ENCODE measurements at places on chromosomes 16 and 17.

- DNase-seq = no peak
These were observed 25.8 kb downstream of the CRISPLD2 start for GRCh38 chr16:84845496-84846002.

GRCh38 chr16:20868890-20869289 lies 31.3 kb downstream of the DCUN1D3 start:
- no peak for DNase-seq

DNA sequence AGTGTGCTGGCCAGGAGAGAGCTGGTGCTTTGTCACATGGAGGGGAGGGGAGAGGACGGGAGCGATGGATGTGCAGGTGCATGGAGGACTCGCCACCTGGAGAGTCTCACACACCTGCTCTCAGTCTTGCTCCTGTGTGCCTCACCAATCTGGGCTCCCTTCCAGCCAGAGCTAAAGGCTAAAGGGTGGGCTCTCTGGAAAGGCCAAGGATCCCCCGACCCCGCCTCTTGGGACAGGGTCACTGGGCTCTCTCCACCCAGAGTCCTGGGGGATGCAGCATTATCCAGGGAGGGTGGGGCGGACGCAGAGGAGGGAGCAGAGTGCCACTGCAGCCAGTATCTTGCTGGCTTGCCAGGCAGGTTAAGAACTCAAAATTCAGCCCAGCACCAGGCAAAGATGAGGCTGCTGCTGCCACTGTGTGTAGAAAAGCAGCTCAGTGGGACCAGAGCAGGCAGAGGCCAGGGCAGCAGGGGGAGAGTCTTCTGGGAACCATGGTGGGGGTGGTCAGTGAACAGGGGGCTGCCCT lies 5.4 kb upstream of the STAT5B start:
- DNase-seq = peak; percentile 1

DNA sequence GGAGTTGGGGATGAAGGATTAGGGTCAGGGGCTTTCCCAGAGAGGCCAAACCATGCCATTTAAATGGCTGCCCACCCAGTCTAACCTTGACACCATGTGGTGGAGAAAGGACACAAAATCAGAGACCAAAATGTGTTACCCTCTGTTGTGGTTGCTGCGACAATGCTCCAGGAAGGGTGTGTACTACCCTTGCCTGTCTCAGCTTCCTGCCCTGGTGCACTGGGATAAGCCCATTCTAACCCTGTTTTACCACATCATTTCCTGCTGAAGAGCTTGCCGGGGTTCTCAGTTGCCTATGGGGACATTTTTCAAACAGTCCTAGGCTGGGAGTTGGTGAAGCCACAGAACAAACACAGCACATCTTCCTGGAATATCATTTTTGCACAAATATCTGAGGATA lies 4.9 kb downstream of the OR4D1 start:
- peak; percentile 47 for DNase-seq

GRCh38 chr16:80167657-80168390 lies 373.0 kb upstream of the DYNLRB2 start:
- DNase-seq = no peak

GRCh38 chr17:70796757-70797156 lies 627.4 kb downstream of the KCNJ2 start:
- DNase-seq = no peak

DNA sequence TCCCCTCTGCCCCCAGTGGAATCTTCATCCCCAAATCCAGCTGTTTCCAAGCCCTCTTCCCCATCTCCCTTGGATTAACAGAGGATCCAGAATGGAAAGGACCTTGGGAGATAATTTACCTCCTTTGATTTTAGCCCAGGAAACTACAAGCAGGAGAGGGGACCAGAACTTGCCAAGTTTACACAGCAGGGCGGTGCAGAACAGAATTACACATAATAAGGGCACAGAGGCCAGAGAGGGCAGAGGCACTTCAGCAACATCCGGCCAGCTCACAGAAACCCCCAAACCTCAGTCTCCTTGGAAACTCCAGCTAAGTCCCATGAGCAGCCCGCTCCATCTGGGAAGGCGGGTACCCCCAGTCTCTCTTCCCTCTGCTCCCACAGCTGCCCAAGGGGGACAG lies 27.2 kb downstream of the PEMT start:
- DNase-seq = no peak

DNA sequence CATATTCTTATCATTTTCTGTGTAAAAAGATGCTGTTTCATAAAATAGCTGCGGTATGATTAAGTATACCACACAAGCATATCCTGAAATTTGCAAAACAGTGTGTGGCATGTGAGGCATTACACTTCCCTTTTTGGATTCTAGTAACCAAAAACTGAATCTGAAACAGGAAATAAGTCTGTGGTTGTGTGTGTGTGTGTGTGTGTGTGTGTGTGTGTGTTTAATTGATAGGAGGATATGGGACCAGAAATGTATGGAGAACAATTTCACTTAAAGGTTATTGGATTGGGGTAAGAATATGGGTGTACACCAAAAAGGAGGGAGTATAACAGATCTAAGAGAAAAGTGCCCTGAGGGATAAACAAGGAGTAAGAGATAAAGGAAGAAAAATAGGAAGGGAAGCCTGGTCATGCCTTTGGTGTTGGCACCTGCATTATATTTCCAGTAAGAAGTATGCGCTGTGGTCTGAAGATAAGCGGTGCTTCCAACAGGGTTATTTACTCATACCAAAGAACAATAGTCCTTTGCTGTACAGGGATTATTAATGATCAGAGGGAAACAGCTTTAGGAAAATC lies 4.0 kb downstream of the LYRM1 start:
- DNase-seq = peak; percentile 38

- DNase-seq = no peak
These were observed 192.4 kb downstream of the RAB11FIP4 start for GRCh38 chr17:31583772-31584356.

DNA sequence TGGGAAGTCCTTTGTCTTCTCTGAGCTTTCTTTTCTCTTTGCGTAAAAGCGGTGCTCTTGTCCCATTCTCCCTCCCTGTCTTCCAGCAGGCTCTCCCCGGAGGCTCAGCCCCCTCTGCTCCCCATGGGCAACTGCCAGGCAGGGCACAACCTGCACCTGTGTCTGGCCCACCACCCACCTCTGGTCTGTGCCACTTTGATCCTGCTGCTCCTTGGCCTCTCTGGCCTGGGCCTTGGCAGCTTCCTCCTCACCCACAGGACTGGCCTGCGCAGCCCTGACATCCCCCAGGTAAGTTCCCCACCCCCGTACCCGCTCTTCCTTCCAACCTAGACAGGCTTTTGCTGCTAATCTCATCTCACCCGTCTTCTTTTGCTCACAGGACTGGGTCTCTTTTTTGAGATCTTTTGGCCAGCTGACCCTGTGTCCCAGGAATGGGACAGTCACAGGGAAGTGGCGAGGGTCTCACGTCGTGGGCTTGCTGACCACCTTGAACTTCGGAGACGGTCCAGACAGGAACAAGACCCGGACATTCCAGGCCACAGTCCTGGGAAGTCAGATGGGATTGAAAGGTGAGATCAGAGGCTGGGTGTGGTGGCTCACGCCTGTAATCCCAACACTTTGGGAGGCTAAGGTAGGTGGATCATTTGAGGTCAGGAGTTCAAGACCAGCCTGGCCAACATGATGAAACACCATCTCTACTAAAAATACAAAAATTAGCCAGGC lies 1.3 kb downstream of the TMEM219 start:
- no peak for DNase-seq

DNA sequence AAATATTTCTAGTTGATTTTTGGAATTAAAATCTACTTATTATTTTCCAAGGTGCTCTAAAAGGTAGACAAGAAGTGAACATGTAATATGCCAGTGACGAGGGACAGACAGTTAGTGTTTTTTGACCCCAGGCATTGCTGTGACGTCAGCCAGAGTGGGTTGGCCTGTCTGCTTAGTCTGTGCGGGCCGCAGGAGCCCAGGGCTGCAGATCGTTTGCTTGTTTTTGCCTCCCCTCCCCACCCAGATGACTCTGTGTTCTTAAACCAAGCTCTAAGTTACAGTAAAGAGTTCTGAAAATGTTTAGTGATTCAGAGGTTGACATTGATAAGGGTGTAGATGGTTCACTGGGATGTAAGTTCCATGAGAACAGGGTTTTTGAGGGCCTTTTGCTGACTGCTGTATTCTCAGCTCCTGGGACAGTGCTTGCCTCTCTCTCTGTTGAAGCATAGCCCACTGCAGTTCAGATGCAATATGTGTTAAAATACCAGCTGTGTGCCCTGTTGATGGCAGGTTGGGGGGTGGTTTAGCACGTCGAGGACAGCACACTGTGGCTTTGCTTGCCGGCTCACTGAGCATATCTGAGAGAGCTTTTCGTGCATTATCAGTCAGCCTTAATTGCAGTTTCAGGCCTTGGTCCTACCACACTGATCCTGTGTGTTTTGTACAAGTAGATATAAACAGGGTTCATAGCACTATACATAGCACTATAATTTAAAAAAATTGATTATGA lies 64.8 kb downstream of the SEC14L1 start:
- DNase-seq = no peak

- no peak for DNase-seq
These were observed 54.2 kb downstream of the TMEM100 start for GRCh38 chr17:55668312-55668920.

GRCh38 chr16:31267332-31268032 lies 7.7 kb downstream of the ITGAM start:
- DNase-seq = peak; percentile 22

DNA sequence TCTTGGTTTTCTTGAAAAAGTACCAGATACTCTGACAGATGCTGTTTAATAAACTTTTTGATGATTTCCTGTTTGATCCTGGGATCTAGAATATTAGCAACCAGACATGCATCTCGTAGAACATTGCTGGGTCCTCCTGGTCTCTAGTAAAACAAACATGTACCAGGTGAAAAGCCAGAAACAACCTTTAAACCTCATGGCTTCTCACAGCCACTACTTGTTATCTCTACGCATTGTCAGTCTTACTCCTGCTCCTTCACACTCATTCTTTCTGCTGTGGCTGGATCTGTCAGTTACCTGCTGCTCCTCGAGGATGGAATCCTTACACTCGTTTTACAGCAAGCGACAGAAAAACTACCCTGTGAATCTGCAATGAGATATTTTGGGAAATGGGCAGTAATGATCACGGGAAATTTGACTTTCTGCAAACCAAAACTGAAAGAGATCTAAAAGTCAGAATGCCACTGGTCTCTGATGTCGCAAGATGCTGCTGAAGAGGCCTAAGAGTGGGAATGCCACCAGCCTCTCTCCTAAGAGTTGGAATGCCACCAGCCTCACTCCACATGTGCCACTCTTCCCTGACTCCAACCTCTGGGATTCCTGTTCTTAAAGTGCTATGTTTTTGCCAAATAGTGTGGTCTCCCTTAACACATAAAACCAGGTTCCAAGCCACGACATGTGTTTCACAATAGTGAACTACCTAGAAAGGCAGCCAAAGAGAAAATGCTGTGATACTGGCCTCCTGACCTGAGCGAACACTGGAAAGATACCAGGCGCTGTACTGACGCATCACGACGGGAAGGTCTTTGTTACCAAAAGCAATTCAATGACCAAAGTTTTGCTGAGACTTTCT lies 86.3 kb downstream of the VPS53 start:
- DNase-seq = no peak

DNA sequence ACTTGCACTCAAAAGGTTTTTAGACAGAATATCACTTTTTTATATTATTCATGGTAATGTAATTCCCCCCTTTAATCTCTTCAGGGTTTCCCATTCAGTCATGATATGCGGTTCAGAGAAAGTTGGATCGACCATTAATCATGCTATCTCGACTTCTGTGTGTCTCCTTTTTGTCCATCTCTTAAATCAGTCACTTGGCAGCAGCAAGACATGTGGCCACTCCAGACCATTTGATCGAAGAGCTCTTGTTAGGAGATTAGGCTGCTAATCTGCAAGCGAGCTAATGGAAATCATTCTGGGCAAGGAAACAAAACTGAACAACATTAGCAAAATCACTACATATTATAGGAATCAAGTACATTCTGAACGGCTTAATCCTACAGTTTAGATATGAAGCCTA lies 449.9 kb downstream of the WWOX start:
- DNase-seq = no peak

GRCh38 chr16:17984810-17985209 lies 351.7 kb downstream of the NPIPA8 start:
- DNase-seq = no peak

- no peak for DNase-seq
These were observed 12.1 kb upstream of the CBX8 start for GRCh38 chr17:79808763-79809529.

DNA sequence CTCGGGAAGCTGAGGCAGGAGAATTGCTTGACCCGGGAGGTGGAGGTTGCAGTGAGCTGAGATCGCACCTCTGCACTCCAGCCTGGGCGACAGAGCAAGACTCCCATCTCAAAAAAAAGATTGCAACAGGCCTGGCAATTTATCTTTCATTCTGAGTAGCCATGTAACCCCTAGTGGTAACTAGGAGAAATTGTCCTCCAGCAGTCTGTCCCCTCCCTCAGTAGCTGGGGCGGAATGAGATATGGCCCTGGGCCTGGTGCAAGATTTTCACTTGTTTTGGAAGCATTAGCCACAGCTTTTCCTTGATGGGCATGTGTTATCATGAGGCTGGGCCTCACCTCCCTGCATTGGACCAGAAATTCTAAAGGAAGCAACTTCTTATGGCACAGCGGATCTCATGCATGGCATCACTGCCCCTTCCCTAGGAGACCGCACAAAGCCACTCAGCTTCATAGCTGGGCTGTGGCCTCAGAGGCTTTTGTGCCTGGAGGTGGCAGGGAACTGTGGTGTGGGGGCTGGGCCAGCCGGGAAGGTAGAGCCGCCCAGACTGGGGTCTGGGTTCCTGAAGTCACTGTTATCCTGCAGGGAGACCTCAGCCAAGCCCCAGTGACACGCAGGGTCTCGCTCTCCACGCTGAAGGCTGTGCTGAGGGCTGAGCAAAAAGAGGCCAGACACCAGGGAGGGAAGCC lies 13.4 kb downstream of the NATD1 start:
- DNase-seq = no peak

DNA sequence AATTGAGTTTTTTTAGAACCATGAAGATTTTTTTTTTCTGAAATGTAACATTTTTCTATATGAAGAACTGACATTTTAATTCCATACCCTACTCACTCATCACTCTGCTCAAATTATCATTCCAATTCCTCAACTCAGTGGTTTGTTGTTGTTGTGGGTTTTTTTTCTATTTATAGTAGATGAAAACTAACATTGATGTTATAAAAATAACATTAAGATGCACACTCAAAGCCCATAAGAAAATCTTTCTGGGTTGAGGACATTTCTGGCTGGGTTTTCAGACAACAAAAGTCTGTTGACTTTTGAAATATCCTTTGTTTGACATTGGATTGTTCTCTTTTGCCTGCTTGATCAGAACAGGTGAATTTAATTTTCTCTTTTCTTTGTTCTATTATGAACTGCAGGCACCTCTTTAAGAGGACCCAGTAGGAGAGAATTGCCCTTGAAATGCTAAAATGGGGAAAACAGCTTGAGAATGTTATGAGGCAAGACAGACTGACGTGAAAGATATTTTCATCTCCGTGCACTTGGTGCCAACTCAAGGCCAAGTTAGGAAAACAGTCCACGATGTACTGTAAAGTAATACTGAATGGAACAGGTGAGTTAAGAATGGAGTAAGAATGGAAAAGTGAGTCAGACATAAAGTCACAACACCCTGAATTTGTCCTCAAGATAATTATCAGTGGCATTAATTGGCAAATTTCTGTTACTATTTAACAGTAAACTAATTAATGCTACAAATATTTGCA lies 16.1 kb upstream of the ABCA5 start:
- no peak for DNase-seq

- DNase-seq = no peak
These were observed 9.3 kb downstream of the CHD9 start for GRCh38 chr16:53064081-53064578.
